ENCODE measurements at places on chromosomes 7 and 10.
A peak's percentile ranks its signal among the peaks of the same experiment; 100 is the strongest.

GRCh38 chr7:66256281-66256680, 51.1 kb downstream of the TPST1 start:
- DNase-seq = no peak

DNA sequence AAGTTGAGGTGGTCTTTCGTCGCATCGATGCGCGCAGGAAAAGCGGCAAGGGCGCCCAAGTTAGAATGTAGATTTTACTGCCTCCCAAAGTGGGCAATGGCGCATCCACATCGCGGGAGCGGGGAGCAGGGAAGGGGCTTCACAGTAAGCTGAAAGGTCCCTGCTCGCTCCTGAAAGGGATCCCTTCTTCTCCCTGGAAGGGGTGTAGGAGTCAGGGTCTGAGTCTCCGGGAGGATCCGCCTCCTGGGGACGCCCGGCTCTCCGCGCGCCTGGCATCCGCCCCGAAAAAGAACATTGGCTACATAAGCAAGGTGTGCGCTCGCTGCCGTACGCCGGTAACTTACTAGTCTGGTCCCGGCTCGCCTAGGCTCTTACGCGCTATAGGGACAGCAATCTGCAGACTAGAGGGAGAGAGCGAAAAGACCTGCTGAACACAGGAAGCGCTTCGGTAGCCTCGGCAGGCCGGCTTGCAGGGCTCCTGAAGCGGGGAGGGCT, 804 bp downstream of the UNC5B start:
- peak; percentile 63 for DNase-seq

- DNase-seq = no peak
These were observed 14.2 kb upstream of the FOXK1 start for GRCh38 chr7:4667776-4668509.

DNA sequence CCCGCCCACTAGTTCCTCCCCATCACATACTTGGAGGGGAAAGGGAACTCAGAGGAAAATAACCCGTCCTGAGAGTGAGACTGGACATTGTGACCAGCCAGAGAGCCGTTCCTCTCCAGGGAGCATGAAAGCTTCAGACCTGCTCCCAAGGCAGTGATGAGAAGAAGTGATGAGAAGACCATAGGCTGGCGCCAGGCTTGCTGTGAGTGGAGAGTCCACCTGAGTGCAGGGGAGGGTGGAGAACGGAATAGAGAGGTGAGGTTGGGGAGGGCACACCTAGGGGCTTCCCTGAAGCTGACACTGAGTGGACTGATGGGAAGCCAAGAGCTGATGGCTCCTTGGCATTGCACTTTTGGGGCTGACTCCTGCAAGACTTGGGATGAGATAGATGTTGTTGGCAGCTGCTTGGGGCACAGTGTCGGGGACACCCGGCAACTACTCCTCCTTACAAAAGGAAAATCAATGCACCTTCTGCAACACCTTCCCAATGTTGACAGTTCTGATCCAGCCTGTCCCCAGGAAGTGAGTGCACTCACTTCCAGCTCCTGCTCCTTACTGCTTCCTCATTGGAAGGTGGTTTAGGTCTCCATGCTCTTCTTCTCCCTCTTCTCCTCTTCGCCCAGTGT, 79.4 kb downstream of the EMX2 start:
- DNase-seq = no peak

GRCh38 chr7:130290745-130291144, 2.2 kb upstream of the CPA4 start:
- DNase-seq = peak; percentile 84

- peak; percentile 95 for DNase-seq
These were observed 3.8 kb upstream of the CRCP start for GRCh38 chr7:66110856-66111255.

GRCh38 chr10:27723436-27723835, 22.2 kb downstream of the MKX start:
- DNase-seq = no peak

DNA sequence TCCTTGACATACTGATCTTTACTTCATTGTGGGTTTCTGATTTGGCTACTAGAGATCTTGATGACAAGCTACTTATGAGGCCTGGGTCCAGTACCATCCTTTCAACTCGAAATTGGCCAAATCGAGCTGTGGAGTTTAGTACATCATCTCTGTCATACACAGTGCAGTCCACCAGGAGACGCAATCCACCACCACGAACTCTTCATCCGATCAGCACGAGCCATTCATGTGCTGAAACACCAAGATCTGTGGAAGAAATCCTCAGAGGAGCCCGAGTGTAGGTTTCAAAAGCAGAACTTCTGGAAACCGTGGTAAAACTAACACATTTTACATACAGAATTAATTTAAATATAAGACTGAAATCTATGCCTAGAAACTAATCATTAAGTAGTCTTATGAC, 14.2 kb downstream of the DNAJC9 start:
- DNase-seq = no peak

- DNase-seq = peak; percentile 43
These were observed 746 bp downstream of the ARL5B start for GRCh38 chr10:18659819-18660535.

DNA sequence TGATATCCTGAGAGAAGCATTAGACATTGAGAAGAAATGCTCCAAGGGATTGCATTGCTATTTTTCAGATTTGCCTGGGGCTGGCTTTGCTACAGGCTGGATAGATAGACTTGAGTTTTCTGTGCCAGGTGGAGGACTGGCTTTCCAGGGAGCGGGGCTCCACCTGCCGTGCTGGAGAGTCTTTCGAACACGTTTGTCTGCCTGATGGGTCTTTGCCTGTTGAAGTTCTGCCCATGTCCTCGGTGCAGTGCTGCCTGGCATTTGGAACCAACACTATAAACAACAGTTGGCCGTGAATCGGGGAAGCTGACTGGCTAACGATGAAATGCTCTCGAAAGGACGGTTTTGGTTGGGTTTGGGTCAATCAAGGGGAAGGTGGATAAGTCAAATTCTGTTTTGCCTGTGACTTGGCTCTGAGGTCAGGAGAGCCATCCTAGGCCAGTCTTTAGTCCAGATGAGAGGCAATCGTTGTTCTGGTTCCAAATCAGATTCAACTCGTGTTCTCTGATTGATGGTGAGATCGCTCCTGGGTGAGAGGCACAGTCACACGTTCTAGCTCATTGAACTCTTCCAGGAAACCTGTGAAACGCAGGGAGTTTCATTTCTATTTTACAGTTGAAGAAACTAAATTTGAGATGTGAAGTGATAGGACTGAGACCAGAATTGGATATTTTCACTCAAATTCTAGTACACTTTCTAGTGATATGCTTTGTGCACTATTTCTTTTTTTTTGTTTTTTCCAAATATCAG, 599.0 kb downstream of the TYW1 start:
- DNase-seq = no peak

- DNase-seq = peak; percentile 81
These were observed 994 bp downstream of the GATAD1 start for GRCh38 chr7:92448205-92448747.

GRCh38 chr7:92513167-92513902, 15.0 kb downstream of the PEX1 start:
- no peak for DNase-seq

DNA sequence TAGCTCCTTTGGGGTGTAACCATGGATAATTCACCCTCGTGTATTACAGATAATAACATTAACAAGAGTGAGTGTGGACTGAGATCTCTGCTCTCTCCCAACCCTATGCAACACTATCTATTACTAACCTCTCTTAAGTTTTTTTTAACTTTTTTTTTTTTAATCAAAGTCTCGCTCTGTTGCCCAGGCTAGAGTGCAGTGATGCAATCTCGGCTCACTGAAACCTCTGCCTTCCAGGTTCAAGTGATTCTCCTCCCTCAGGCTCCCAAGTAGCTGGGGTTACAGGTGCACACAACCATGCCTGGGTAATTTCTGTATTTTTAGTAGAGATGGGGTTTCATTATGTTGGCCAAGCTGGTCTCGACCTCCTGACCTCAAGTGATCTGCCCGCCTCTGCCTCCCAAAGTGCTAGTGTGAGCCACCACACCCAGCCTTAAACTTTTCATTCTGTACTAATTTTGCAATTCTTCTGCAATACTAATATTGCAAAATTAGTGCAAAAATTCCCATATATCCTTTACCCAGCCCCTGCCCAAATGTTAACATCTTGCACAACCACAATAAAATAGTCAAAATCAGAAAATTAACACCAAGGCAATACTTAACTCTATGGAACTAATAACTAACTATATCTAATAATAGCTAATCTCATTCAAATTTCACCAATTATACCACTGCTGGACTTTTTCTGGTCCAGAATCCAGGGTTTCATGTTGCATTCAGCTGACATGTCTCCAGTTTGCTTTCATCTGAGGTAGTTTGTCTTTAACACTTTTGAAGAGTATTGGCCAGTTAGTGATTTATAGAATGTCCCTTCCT, 66.5 kb upstream of the TCF7L2 start:
- DNase-seq = peak; percentile 56

DNA sequence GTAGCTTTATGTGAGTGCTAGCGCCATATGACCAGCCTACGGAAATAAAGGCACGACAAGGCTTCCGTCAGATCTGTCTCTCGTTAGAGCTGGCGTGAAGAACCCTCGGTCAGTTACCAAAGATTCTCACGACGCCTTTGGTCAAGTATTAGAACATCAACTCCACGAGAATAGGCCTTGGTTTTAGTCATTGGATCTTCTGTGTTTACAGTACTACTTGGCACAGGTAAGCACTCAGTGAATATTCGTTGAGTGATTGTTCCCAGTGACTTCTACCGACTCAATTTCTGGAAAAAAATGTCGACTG, 316 bp downstream of the RBM48 start:
- DNase-seq = no peak

DNA sequence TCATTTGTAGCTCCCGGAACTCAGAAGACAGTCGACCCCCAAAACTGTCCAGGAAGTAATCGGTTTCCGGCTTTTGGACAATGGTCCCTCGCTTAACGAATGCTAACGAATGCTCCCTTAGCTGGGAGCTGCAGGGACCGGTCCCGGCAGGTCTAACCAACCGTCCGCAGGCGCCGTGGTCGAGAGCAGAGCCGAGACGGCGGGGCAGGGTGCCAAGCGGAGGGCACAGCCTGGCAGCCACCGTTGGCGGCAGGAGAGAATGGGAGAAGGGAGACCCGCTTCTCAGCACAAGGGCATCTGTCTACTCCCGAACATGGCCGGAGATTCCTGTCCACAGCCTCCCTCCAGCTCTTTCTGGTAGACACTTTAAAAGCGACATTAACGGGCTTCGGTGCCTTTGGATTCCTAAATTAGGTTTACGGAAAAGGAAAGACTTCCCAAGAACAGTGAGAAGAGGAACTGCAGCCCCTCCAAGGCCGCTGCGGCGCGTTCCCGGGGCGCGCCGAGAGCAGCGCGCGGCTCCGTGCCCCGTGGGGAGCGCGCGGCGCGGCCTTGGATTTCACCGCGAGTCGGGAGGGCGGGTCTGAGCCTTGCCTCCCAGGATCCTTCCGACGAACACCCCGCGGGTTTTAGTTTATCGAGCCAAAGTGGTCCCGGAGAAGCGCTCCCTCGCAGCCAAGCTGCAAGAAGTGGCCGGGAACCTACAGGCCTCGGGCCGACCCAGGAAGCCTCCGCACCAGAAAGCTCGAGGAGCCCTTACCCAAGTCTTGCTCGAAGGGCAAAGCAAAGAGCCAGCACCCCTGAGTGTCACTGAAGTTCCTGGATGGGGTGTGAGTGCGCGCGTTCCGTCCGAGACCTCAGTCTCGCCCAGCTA, 3.6 kb upstream of the TBX20 start:
- DNase-seq = no peak

- DNase-seq = peak; percentile 60
These were observed at the start of gene ORC5 for GRCh38 chr7:104207731-104208420. TSS of gene ORC5 (minus strand) at chr7:104208013. CDS start at chr7:104207904, 109 bp downstream.

- no peak for DNase-seq
These were observed 106.7 kb downstream of the REEP3 start for GRCh38 chr10:63627881-63628296.

DNA sequence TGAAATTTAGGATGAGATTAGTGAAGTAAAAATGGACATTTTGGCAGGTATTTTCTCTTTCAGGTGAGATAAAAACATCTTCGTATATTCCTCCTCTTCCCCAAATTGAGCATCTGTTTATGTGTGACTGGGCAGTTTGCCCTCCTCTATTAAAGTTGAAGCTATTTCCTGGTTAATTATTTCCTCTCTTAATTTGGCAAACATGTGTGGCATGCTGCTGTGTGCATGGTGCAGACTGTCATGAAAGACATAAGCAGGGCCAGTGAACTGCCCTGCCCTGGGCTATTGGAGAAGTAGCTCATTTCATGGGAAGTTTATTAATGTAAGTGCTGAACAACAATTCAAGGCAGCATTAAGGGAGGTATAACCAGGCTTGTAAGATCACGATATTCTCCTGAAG, 52.6 kb downstream of the EVX1 start:
- peak; percentile 60 for DNase-seq

- DNase-seq = peak; percentile 47
These were observed 121.3 kb downstream of the MYL10 start for GRCh38 chr7:101507791-101508252.

DNA sequence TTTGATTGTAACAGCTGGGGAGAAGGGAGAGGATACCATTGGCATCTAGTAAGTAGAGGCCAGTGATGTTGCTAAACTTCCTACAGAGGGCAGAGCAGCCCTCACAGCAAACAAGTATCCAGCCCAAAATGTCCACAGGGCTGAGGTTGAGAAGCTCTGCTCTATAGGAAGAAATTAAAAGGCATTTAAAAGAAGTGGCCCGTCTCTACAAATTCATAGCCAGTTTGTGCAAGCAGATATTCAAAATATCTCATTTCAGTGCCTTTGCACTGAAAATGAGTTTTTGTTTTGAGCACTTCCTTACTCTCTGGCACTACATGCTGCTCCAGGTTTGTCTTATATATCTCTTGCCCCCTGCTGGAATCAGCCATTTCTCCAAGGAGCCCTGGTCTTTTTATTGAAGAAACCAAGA, 330.0 kb downstream of the BBS9 start:
- peak; percentile 39 for DNase-seq

GRCh38 chr7:158448430-158449100, 139.1 kb downstream of the PTPRN2 start:
- no peak for DNase-seq

- DNase-seq = no peak
These were observed 129.4 kb upstream of the PLPP4 start for GRCh38 chr10:120327675-120328074.

DNA sequence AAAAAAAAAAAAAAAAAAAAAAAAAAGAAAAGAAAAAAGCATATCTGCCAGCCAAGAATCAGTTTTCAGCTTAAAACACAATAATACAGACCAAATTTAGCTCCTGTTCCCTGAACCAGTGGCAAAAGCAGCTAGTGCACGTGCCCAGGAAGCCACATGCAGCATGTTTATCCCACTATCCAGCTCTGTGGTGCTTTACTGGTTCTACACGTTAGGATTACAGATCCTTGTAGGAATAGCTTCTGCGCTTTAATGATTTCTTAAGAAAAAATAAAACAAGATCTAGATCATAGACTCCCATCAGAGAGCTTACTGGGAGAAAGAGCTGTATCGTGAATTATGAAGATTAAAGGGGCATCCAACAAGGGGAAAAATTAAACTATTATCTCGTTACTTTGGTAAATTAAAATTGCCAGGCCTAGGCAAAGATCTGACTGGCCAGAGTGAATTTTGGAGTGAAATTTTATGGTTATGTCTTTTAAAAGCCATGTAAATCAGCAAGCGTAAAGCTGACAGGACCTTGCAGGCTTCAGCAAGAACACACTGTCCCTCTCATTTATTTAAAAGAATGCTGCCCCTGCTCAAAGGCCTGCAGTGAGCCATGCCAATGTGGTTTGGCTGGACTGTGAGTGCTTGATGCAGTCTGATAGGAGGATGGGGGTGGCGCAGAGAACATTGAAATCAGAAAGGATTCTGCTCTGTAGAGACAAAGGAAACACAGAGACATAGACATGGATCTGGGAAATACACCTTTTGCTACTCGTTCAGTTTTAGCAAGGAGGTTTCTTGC, 177.3 kb upstream of the PHYHIPL start:
- peak; percentile 67 for DNase-seq
